ENCODE measurements at places on chromosomes 1 and 21. TPM values are rescaled to one million over a fixed set of nuclear protein-coding genes. Genes with fewer than 3 reads are reported as not detected.

TAL1 gene
- 18.3 TPM for total RNA-seq

SNX7 gene
- 14.8 TPM for total RNA-seq

PHC2 gene
- total RNA-seq: 124 TPM

ITLN2 gene
- total RNA-seq: 44.1 TPM

PRKAB2 gene
- 12.3 TPM for total RNA-seq

CD101 gene
- 37.4 TPM for total RNA-seq

ISG15 gene
- total RNA-seq: 93.6 TPM

SLC30A2 gene
- not detected for total RNA-seq

EPS15 gene
- 88.5 TPM for total RNA-seq

KLHDC7A gene
- total RNA-seq: 1.3 TPM

Measured in upper lobe of right lung (tissue), 1 donor.